Fibroblast of skin of left quadriceps (primary cell): ENCODE measurements at places on chromosomes 13 and 19.
A peak's percentile ranks its signal among the peaks of the same experiment; 100 is the strongest.

DNA sequence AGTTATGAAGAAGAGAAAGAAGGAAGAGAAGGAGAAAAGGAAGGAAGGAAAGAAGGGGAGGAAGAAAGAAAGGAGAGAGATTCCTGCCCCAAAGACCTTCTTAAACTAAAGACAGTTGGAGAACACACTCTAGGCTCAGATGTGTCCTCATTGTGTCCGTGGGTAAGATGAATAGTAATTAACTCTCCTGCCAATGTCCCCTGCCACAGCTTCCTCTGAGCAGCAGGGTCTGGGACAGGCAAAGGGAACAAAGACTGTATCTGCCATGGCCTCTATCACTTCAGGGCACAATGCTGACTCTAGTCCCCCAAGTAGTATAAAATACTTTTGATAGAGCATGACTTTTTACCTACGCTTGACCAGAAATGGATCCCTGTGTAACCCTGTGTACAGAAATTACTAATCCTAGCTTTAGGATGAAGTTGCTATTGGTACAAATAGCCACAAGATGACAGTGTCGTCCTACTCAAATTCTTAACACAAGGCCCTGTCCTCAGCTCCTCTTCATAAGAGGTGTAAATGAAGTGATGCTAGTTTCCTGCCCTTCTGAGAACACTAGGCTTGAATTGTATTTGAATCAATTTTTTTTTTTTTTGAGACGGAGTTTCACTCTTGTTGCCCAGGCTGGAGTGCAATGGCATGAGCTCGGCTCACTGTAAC is 186.2 kb upstream of the GPR12 start:
- peak; percentile 15 for DNase-seq

DNA sequence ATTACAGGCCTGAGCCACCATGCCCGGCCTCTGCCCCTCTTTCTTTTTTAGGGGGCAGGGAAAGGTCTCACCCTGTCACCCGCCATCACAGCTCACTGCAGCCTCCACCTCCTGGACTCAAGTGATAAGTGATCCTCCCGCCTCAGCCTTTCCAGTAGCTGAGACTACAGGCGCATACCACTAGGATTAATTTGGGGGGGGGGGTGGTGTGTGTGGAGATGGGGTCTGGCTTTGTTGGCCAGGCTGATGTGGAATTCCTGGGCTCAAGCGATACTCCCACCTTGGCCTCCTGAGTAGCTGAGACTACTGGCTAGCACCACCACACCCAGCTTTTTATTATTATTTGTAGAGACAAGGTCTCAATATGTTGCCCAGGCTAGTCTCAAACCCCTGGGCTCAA is 4.2 kb downstream of the APOE start:
- no peak for DNase-seq

DNA sequence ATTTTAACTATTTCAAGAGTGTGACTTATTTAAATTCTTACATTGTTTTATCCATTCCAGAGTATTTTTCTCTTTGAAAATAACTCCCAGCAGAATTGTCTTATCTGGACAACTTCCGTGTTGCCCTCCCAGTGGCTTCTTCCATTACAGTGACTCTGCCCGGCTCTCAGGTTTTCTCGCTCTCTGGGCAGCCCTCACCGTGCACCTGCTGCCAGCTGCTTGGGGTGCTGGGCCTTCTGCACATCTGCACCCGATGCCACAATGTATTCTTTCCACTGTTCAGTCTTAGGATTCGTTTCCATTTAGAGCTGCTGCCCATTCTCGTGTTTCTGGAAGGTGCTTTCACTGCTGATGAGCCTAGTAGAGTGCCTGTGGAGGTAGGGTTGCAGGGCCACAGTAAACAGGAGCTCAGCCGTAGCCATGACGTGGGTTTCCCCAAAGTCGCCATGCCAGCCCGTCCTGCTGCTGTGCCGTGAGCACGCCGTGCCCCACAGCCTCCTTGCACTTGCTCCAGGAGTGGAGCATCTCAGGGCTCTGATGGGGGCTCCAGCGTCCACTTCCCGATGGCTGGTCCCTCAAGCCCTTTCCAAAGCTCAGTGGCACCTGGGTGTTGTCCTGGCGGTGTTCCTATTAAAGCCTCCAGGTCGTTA is 46.1 kb upstream of the DCUN1D2 start:
- no peak for DNase-seq

GRCh38 chr13:20457670-20458069 is 68.0 kb downstream of the CRYL1 start:
- no peak for DNase-seq

- DNase-seq, result no peak
Observed at GRCh38 chr19:17285415-17286135, 3.9 kb downstream of the ANKLE1 start.

- DNase-seq, result no peak
Observed at GRCh38 chr13:111323950-111324651, 3.7 kb downstream of the TEX29 start.

- DNase-seq, result no peak
Observed at GRCh38 chr19:15358918-15359317, 20.7 kb downstream of the AKAP8 start.

DNA sequence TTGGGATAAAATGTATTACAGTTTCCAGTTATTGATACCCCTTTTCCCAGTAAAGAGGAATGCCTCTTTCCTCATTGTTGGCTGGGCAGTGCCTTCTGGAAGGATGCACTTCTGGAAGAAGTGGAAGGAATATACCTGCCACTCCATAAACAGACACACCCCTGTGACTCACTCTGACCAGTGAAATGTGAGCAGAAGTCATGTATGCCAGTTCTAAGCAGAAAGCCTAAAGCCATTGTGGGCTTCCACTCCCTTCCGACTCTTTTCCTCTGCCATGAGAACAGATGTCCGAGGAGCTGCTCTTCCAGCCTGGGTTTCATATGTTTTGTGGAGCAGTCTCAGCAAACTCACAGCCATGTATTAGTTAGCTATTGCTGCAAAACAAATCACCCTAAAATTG is 166.1 kb upstream of the SERP2 start:
- no peak for DNase-seq

DNA sequence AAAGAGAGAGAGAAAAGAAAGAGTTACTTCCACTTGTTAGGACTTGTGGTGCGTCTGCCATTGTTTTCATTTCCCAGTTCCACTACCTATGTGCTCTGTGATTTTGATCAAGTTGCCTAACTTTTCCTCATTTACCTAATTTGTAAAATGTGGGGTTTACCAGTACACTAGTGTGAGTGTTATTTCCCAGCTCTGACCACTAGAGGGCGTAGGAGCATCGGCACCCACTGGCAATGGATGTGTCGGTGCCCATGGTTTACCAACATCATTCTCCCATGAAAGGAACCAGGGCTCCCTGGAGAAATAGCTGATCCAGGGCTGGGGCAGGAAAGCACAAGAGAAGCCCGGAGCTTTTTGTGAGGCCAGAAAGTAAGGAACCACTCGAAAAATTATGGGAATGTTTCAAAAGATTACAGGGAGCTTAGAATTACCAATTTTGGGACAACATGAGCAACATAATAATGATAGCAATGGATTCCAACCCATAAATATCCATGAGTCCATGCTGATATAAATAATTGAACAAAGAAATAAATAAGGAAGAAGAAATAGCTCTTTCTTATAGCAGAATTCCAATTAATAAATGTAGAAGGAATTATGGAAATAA is 15.1 kb upstream of the CEACAM4 start:
- DNase-seq, result peak; percentile 8

GRCh38 chr19:15265850-15266248 is 33.6 kb upstream of the EPHX3 start:
- peak; percentile 43 for DNase-seq

DNA sequence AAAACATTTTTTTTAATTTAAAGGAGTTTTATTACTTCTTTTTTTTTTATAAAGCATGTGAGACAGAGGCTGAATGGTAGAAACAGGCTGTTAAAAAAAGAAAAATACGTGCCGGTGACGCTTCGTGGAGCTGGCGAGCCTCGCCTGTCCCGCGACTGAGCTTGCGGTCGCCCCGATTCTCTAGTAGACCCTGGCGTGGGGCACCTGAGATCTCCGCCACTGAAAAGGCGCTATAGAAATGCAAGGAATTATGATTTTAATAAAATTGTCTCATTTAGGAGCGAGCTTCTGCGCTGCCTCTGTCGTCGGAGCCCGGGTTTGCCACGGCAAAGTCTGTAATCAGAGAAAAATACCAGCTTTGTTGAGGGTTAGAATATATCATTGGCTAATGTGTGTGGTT is 18.4 kb downstream of the NFIX start:
- DNase-seq, result no peak

DNA sequence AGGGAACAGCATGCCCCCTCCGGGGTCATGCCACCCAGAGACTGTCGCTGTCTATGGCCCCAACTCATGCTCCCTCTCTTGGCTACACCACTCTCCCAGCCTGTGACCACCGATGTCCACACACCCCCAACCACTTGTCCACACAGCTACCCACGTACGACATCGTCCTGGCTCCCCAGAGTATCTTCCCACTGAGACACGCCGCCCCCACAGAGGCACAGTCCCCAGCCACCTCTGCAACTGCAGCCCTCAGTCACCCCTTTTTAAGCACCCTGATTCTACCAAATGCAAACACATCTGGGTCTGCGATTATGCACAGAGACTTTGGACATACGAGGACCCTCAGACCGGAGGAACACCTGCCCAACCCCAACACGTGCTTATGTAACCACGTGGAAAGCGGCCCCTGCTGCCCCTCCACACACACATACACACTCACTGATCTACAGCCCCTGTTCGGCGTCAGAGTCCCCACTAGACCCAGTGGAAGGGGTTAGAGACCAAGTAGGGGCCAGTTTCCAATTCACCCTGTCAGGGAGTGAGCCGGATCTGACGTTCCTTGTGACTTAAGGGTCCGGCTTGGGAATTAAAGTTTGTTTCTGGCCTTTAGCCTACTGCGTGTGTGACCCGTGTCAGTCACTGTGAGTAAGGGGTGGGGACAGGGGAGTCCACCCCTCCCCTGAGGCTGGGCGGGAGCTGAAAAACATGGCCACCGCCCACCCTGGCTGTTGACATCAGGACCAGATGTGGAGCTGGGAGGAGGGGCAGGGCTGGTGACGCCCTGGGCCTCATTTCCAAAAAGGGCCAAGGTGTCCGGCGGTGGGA is 11.9 kb upstream of the AXL start:
- DNase-seq, result no peak

- DNase-seq, result no peak
Observed at GRCh38 chr13:48234566-48235340, 1.7 kb downstream of the ITM2B start.

GRCh38 chr13:40681341-40682146 is 15.1 kb upstream of the FOXO1 start:
- DNase-seq, result no peak

- DNase-seq, result no peak
Observed at GRCh38 chr13:43122791-43123190, 99.4 kb downstream of the DNAJC15 start.

- no peak for DNase-seq
Observed at GRCh38 chr19:48678201-48678600, 5.4 kb upstream of the NTN5 start.

DNA sequence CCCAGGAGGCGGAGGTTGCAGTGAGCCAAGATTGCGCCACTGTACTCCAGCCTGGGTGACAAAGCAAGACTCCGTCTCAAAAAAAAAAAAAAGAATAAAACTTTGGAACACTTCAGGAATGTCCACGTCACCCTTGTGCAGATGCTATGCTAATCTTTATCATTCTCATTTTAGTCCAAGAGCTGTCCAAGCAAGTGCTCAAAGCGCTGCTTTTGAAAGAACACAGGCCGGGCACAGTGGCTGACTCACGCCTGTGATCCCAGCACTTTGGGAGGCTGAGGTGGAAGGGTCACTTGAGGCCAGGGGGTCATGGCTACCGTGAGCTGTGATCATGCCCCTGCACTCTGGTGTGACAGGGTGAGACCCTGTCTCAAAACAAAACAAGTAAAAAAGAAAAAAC is 11.1 kb upstream of the UQCR11 start:
- DNase-seq, result no peak

DNA sequence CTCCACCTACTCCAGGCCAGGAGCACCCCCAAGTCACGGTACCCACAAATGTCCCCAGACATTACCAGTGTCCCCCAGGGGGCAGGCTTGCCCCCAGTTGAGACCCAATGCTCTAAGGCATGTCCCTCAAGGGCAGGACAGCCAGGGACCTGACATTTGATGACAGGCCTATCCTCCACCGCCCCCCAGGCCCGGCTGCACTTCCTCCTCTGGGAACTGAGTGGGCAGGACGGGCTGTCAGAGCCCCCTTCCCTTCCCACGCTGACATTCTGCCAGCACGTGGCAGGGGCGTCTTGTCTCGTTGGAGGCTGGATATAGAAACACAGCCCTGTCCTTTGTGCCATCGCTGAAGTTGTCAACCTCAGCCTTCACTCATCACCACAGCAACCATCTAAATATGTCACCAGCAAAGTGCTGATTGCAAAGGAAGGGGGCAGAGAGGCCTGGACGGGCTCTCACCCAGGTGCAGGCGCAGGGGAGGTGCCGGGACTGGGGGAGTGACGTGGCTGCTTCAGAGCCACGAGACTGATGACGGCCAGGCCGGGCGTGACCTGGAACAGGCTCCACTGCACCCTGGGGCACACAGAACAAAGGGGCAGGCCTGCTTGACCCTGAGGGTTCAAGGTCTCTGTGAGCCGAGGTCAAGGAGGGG is 38.4 kb downstream of the GNG7 start:
- no peak for DNase-seq

GRCh38 chr19:850221-850978 is 1.7 kb upstream of the ELANE start:
- peak; percentile 71 for DNase-seq

- DNase-seq, result no peak
Observed at GRCh38 chr13:101979825-101980224, 422.0 kb downstream of the FGF14 start.

GRCh38 chr19:958967-959855 is 24.9 kb upstream of the WDR18 start:
- DNase-seq, result no peak
